Right hindlimb (tissue), 1 donor: ENCODE measurements at places on chromosomes 2 and 18.
A peak's percentile ranks its signal among the peaks of the same experiment; 100 is the strongest.

- no peak for DNase-seq
Observed at GRCh38 chr2:120278901-120279300, 26.2 kb downstream of the RALB start.

DNA sequence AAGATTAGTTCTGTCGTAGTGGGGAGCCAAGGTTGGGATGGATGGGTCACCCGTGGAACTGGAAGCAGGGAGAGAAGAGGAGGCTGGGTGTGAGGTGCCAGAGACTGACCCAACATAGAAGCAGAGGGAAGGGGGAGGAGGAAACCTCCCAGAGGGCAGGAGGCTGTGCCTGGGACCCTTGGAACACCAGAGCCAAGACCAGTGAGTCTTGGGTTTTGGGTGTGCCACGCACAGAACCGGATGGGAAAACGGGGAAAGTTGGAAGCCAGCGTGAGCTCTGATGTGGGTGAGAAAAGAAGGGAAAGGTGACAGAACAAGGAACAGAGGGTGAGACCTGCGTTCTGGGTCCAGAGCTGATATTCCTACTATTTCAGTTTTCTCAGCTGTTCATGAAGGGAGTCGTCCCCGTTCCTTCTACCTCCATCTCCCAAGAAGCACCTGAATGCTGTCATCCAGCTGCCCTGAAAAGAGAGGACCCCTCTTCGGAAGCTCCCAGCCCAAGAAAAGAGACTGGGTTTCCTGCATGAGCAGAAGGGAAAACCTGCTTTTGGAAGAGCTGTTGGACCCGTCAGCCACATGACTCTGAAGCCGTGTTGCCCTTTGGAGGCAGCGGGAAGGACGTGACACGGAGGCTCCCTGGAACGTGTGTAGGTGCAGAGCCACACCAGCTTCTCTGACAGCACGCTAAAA lies 250.1 kb downstream of the NDUFA10 start:
- DNase-seq: peak; percentile 12

DNA sequence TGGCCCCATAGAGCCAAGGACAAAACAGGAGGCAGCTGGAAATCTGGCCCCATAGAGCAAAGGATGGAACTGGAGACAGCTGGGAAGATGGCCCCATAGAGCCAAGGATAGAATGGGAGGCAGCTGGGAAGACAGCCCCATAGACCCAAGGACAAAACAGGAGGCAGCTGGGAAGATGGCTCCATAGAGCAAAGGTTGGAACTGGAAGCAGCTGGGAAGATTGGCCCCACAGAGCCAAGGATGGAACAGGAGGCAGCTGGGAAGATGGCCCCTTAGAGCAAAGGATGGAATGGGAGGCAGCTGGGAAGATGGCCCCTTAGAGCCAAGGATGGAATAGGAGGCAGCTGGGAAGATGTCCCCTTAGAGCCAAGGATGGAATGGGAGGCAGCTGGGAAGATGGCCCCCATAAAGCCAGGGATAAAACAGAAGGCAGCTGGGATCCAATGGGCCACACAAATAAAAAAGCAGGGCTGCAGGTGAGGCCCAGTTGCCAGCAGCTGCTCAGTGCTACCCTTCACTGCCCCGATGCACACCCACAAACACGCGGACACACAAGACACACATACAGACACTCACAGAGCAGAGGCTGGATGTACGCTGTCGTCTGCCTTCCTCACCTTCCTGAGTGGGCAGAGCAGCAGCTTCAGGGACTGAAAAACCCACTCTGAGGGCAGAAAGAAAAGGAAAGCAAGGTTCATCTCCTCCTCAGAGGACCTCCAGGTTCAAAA lies 505.4 kb upstream of the MYT1L start:
- no peak for DNase-seq

- DNase-seq: no peak
Observed at GRCh38 chr2:2146969-2147900, 183.8 kb downstream of the MYT1L start.

DNA sequence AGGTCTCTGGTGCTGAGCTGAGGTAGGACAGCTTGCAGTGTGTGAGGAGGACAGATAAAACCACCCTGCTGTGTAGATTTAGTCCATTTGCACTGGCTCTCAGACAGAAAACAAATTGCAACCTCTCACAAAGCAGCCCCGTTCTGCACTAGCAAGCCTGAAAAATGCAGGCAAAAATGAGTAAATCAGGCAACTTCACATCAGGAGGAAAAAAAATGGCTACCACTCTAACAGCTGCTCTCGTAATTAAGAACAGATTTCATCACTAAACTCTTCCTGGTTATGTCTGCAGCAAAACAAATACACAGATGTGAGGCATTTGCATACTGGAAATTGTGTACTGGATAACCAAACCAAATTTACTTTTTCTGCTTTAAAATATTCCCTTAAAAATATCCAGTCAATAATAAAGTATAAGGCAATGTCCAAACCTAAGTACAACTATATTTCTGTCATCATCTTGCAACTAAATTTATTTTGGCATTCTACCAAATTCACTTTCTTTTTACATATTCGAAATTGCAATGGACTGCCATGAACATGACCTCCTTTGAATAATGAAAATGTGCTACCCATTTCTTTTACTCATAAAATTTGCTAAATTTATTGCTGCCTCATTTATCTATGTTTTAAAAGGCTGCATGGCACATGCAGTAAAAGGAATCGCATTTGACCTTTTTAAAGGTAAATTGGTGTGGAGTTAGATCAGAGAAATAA lies 157.4 kb downstream of the AFF3 start:
- no peak for DNase-seq

- no peak for DNase-seq
Observed at GRCh38 chr2:81247648-81248047, 943.1 kb upstream of the LRRTM1 start.

- no peak for DNase-seq
Observed at GRCh38 chr2:190271783-190272456, 47.7 kb downstream of the HIBCH start.

- DNase-seq: no peak
Observed at GRCh38 chr2:176648700-176649297, 379.6 kb downstream of the MTX2 start.

GRCh38 chr2:101704046-101704466 lies 6.5 kb downstream of the MAP4K4 start:
- no peak for DNase-seq

- DNase-seq: no peak
Observed at GRCh38 chr2:31925517-31925916, 85.3 kb downstream of the MEMO1 start.

GRCh38 chr2:176128172-176128981 lies 1.1 kb upstream of the HOXD8 start:
- peak; percentile 76 for DNase-seq

GRCh38 chr2:106944215-106944614 lies 58.2 kb upstream of the ST6GAL2 start:
- DNase-seq: no peak

DNA sequence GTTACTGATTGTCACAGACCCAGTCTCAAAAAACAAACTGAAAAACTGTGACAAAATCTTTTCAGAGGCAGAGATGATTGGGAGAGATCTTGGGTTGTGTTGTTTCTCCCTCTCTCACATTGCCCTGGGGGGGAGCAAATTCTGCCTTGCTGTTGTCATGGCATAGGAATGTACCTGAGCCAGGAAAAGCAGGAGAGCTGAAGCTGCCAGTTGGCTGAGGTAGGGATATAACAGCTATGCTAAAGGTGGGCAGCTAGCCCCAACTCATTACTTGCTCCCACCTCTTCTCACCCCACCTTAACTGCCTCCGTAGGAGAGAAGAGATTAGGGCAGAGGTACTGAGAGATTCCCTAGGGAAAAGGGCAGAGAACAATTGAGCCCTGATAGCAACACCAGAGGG lies 299.3 kb downstream of the OSR1 start:
- DNase-seq: no peak

DNA sequence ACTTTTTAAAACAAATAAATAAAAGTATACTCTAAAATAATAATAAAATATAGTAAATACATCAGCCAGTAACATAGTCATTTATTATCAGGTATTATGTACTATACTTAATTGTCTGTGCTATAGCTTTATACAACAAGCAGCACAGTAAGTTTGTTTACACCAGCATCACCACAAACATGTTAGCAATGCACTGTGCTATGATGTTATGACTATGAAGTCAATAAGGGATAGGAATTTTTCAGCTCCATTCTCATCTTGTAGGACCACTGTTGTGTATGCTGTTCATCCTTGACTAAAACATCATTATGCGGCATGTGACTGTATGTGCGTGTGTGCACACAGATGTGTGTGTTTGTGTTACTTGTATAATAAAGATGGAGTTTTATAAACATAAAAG lies 137.5 kb downstream of the LYPD6B start:
- no peak for DNase-seq

- DNase-seq: no peak
Observed at GRCh38 chr18:58753976-58754375, 82.7 kb downstream of the MALT1 start.

- DNase-seq: no peak
Observed at GRCh38 chr2:9288233-9288632, 81.6 kb downstream of the ASAP2 start.

GRCh38 chr2:57880967-57881366 lies 165.6 kb upstream of the VRK2 start:
- DNase-seq: no peak

DNA sequence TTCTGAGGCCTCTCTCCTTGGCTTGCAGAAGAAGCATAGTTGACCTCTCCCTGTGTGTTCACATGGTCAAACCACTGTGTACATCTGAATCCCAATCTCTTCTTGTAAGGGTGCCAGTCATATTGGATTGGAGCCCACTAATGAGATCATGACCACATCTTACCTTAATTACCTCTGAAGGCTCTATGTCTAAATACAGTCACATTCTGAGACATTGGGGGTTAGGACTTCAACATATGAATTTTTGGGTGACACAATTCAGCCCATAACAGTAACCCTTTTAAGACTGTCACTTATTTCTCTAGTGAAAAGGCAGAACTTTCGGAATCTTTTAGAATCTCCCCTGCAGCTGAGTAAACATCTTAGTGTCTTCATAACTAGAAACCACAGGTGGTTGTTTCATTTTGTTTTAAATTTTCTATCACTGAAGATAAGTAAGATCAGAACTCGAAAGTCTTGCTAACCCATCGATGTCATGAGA lies 33.3 kb downstream of the BMP10 start:
- no peak for DNase-seq

GRCh38 chr18:48997681-48997984 lies 46.9 kb upstream of the SMAD7 start:
- peak; percentile 59 for DNase-seq

- DNase-seq: peak; percentile 66
Observed at GRCh38 chr2:7203056-7203467, 285.9 kb downstream of the RNF144A start.

DNA sequence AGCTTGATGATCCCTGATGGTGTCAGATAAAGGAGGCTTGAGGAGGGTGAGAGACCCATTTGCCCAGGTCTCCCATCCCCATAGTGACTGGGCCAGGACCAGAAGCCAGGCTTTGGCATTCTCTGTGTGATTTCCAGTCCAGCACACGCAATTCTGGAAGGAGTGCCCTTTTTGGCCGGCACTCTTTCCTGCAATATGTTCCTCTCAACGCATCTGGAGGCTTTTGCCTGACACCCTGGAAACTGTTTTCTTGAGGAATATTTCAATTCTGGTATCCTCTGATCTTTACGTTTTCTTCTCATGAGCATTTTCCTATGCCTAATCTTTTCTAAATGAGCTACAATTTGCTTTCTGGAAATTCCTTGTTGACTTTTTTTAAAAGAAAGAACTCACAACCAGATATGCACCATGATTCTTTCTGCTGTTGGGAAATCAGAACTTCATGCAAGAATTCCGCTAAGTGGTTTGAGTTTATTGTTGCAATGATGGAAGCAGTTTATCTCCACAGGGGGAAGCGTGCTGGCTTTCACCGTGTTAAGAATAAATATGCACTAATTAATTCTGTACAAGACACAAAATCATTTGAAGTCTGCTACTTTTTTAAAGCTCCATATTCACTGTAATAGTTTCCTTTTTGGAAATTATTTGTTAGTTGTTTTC lies 143.7 kb downstream of the NAPG start:
- DNase-seq: no peak
